ENCODE measurements at places on chromosomes 12 and 14. TPM values are rescaled to one million over a fixed set of nuclear protein-coding genes. Genes with fewer than 3 reads are reported as not detected.

Gene FAM90A1
- 0.18 TPM for total RNA-seq

Gene CEBPE
- not detected for total RNA-seq

Gene ERP29
- 105 TPM for total RNA-seq

Gene RFLNA
- 4.5 TPM for total RNA-seq

Gene CLEC2A
- not detected for total RNA-seq

GRCh38 chr14:74309125-74310022, 6.6 kb upstream of the ABCD4 start:
- H3K4me3 ChIP-seq = no peak overlapping the region
- H3K36me3 ChIP-seq = no peaks in the 10 kb centered on the region
- H3K27me3 ChIP-seq = no peaks in the 10 kb centered on the region
- H3K27ac ChIP-seq = no peak overlapping the region

DNA sequence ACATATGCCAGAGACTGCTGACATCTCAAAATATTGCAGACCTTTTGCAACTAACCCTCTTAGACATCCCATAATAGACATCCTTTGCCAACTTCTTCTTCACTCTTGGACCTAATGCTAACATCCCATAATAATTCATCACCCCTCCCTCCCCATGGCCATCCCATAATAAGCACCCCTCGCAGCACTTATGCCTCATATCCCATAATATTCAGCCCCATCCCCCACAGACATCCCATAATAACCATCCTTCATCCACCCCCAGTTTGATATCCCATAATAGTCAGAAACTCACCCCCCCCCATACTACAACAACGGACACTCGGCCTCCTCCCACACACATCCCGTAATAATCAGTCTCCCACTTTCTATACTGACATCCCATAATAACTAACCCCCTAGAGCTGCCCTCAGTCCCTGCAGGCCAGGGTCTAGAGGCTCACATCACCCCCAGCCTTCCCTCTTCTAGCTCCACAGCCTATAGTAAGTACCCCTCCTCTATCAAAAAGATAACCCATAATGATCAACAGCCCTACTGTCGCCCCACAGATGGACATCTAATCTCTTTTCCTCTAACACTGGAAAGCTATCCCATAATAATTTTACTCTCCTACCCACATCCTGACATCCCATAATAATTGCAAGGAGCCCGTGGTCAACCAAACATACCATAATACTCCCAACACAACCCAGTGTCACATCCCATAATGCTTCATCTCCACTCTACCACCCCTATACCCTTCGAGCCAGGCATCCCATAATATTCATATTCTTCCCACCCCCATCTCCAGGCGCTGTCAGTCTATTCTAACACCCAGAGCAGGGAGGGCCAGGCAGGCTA, 792 bp upstream of the CHD4 start:
- peak; percentile 60 for DNase-seq
- H3K4me1 ChIP-seq = peaks cover 49% of the 10 kb centered on the region
- no peaks in the 10 kb centered on the region for H3K36me3 ChIP-seq
- H3K4me3 ChIP-seq = no peak overlapping the region

- no peaks in the 10 kb centered on the region for H3K4me1 ChIP-seq
- no peaks in the 10 kb centered on the region for H3K36me3 ChIP-seq
- no peak overlapping the region for H3K4me3 ChIP-seq
Observed at GRCh38 chr14:106843951-106844483, 1317.6 kb downstream of the TMEM121 start.

DNA sequence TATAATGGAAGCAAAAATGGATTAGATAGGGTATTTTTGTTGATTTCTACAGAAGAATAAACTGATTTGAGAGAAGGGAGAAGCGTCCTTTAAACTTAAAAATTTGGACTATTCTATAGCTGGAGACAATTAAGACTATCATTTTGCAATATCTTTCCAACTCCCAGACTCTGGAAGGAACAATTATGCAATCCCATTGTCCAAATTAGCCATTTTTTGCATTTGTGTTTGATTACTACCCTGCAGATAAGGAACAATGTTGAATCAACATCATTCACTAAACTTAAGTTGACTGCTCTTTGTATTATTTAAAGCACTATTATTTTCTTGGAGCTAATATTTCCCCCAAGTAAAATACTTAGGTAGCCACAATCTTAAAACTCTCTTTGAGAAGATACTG, 34.8 kb upstream of the SELPLG start:
- no peak overlapping the region for H3K4me3 ChIP-seq
- no peaks in the 10 kb centered on the region for H3K36me3 ChIP-seq
- H3K4me1 ChIP-seq = peaks cover 35% of the 10 kb centered on the region
- no peak overlapping the region for H3K27ac ChIP-seq

- H3K4me1 ChIP-seq = no peaks in the 10 kb centered on the region
- no peak overlapping the region for H3K27ac ChIP-seq
- no peaks in the 10 kb centered on the region for H3K27me3 ChIP-seq
- DNase-seq = no peak
- H3K36me3 ChIP-seq = no peaks in the 10 kb centered on the region
Observed at GRCh38 chr12:131381716-131382430, 329.0 kb upstream of the SFSWAP start.

GRCh38 chr12:38465020-38465419, 148.4 kb downstream of the ALG10B start:
- no peaks in the 10 kb centered on the region for H3K4me1 ChIP-seq
- H3K27ac ChIP-seq = no peak overlapping the region

- no peaks in the 10 kb centered on the region for H3K36me3 ChIP-seq
- H3K4me3 ChIP-seq = no peak overlapping the region
- no peaks in the 10 kb centered on the region for H3K27me3 ChIP-seq
- H3K27ac ChIP-seq = no peak overlapping the region
- H3K4me1 ChIP-seq = no peaks in the 10 kb centered on the region
Observed at GRCh38 chr12:47156167-47156736, 76.5 kb upstream of the AMIGO2 start.

DNA sequence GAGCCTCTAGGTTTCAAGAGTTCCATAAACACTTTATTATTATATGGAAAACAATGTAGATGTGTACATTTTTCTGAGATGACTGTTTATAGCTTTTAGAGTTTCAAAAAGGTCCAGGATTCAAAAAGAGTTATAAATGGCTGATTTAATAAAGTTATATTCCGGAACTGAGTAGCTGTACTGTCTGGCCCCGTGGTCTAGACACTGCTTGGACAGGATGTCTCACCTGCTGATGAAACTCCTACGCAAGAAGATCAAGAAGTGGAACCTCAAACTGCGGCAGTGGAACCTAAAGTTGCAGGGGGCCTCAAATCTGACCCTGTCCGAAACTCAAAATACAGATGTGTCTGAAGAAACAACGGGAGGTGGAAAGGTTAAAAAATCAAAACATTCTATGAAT, 69.7 kb downstream of the DCAF5 start:
- DNase-seq = no peak
- H3K4me3 ChIP-seq = no peak overlapping the region
- peaks cover 4% of the 10 kb centered on the region for H3K4me1 ChIP-seq
- no peaks in the 10 kb centered on the region for H3K27me3 ChIP-seq
- no peak overlapping the region for H3K27ac ChIP-seq
